ENCODE measurements at places on chromosomes 3 and 15.

GRCh38 chr3:16181361-16181760 lies 6.9 kb downstream of the GALNT15 start:
- DNase-seq = no peak

GRCh38 chr3:46438831-46439230 lies 25.9 kb downstream of the LTF start:
- no peak for DNase-seq

- no peak for DNase-seq
Observed at GRCh38 chr3:155320934-155321333, 27.5 kb upstream of the STRIT1 start.

DNA sequence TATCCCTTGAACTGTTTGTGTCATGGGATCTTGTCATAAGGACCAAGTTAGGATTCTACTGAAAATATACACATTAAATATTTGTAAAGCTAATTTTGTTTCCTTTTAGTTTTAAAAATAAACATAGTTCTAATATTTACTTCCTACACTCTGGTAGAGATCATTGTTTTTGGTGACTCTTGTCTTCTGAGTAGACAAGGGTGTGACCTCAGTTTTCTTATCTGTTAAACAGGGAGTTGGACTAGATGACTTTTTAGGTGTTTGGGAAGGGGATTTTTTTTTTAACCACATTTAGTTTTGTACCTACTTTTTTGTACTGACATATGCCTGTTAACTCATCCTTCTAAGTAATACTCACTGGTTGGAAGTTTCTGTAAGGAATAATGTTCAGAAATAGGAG lies 30.8 kb downstream of the PLS1 start:
- DNase-seq = no peak

GRCh38 chr3:29936054-29936453 lies 655.2 kb downstream of the RBMS3 start:
- DNase-seq = no peak

DNA sequence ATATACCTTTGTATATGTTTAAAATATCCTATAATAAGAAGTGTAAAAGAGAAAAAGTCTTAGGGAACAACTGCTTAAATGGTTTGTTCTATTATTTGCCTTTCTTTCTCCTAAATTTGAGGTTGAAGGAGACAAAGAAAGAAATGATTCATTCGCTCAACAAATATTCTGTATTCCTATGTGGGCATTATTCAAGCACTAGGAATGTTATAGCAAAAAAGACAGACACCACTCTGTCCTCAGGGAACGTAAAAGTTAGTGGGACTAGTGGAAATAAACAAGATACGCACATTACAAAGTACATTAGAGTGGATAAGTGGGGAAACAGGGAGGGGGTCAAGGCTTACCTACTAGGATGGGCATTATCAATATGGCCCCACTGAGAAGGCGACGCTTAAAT lies 332.2 kb downstream of the LPP start:
- no peak for DNase-seq

DNA sequence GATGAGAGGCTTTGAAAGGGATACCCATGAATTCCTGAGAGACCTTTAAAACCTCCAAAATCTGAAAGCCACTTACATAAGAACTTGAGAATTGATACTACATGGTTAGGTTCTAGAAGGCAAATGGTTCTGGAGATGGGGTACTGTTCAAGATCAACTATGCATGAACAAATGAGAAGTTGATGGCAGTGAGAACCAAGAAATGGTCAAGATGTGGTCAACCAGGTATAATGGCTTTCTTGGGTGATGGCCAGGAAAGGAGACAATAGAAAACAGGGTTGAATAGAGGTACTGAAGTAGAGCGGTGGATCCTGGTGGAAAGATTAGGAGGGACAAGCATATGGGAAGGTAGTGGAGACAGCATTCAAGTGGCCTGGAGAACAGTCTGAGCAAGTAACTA lies 200.4 kb downstream of the RBMS3 start:
- no peak for DNase-seq

DNA sequence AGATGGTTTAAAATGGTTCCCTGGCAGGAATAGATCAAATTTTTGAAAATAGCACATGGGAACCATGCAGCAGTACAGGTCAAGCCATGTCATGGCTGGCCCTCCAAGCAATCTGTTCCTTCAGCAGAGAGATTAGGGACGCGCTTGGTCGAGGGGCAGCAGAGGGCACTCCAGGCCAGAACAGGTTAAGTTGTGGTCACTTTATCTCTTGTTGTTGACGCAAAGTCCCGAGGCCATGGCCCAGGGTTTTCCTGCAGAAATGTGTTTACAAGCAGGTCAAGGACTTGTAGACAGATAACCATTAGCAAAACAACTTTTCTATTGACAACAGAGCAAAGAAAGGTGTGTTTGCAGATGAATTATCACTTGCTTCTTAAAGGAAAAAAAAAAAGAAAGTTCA lies 570.0 kb upstream of the NR2F2 start:
- peak; percentile 38 for DNase-seq

DNA sequence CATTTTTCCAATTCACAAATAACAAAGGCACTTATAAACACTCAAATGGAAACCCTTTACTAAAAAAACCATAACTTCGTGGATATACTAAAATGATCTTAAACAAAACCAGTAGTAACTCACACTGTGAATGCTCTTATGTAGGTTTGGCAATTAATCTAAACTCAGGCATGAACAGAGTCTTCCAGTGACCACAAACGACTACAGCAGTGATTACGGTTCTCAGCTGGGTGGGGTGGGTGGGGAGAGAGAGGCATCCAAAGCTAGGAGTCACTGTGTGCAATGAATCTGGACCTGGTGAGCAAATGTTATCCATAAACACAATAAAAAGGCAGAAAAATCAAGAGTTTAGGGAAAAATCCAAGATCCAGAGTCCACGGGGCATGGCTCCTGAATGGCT lies 21.3 kb downstream of the SLC12A8 start:
- no peak for DNase-seq

DNA sequence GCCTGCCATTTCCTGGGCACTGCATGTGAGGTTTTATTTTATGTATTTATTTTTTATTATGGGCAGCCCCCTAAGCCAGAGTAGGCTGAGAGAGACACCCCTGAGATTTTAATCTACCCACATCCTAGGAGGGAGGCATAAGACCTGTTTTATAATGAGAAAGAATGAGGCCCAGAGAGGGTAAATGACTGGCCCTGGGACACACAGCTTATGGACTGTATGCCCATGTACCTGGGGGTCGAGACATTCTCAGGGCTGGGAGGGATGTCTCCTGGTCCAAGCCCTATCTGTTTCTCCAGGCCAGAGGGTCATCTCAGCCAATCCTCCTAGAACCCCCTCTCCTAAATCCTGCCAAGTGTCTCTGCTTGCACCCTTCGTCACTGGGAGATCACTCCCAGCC lies 6.1 kb downstream of the PLXND1 start:
- DNase-seq = no peak
